ENCODE measurements at places on chromosomes 13 and 19. TPM values are rescaled to one million over a fixed set of nuclear protein-coding genes. Genes with fewer than 3 reads are reported as not detected.
A peak's percentile ranks its signal among the peaks of the same experiment; 100 is the strongest.

DNA sequence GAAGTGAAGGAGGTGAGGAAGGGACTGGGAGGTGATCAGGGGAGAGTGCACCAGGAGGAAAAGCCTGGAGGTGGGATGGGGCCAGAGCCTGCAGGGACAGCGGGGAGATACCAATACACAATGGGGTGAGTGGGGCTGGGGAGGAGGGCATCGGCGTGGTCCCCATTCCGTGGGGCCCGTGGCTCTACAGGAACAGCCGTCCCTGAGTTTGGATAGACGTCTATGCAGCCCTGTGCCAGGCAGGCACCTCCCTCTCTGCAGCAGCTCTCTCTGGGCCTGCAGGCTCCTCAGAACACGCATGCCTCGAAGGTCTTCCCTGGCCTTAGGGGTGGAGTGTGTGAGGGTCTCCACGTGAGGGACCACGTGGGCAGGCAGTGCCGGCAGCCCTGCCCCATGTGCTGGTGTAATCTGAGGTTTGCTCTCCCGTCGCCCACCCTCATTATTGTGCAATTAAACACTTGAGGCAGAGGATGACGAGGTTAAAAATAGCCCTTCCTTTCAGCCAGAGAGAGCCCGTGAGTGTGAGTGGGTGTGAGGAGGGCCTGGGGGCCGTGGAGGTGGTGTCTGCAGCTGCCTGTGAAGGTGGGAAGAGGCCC lies 16.5 kb downstream of the C2CD4C start:
- no peaks in the 10 kb centered on the region for H3K36me3 ChIP-seq
- DNase-seq: peak; percentile 27
- no peaks in the 10 kb centered on the region for H3K4me1 ChIP-seq
- no peak overlapping the region for H3K4me3 ChIP-seq
- no peaks in the 10 kb centered on the region for H3K27me3 ChIP-seq

DNA sequence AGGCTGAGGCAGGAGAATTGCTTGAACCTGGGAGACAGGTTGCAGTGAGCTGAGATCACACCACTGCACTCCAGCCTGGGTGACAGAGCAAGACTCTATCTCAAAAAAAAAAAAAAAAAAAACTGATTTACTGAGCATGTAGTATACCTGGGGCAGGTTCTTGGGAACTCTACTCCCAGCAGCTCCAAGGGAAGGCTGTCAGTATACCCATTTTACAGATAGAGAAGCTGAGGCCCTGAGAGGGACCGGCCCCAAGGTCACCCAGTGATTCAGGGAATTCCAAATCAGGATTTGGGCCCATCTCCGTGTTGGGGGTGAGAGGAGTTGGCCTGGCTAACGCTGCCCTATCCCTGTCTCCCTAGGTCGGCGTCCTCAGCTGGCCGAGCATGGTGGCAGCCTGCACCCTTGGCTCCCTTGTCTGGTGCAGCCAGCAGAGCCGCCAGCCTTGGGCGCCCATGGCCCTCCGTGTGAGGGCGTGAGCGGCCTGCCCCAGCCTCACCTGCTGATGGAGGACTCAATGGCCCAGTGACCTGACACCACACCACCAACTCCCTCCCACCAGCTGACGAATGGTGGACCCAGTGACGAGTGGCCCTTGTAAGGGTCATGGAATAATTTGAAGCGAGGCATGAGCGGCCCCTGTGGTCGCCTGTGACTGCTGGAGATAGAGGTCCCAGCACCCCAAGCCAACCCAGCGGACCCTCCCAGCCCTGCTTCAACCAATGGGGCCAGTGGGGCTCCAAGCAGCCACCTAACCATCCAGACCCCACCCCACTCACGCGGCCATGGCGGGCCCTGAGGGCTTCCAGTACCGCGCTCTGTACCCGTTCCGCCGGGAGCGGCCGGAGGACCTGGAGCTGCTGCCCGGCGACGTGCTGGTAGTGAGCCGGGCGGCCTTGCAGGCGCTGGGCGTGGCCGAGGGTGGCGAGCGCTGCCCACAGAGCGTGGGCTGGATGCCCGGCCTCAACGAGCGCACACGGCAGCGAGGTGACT lies 2.4 kb downstream of the PIK3R2 start:
- H3K36me3 ChIP-seq: no peaks in the 10 kb centered on the region
- no peaks in the 10 kb centered on the region for H3K27me3 ChIP-seq
- H3K4me3 ChIP-seq: no peak overlapping the region
- H3K27ac ChIP-seq: no peak overlapping the region
- peak; percentile 81 for DNase-seq

Gene CGB1
- polyA plus RNA-seq: not detected

- no peak overlapping the region for H3K27ac ChIP-seq
- no peaks in the 10 kb centered on the region for H3K36me3 ChIP-seq
- peaks cover 5% of the 10 kb centered on the region for H3K4me1 ChIP-seq
- no peak for DNase-seq
Observed at GRCh38 chr19:4519521-4520277, 1.4 kb upstream of the PLIN4 start.

GRCh38 chr13:44903574-44903985 lies 85.7 kb downstream of the NUFIP1 start:
- no peaks in the 10 kb centered on the region for H3K4me1 ChIP-seq
- H3K27ac ChIP-seq: peak overlapping the region; percentile 45
- DNase-seq: no peak
- no peak overlapping the region for H3K4me3 ChIP-seq

DNA sequence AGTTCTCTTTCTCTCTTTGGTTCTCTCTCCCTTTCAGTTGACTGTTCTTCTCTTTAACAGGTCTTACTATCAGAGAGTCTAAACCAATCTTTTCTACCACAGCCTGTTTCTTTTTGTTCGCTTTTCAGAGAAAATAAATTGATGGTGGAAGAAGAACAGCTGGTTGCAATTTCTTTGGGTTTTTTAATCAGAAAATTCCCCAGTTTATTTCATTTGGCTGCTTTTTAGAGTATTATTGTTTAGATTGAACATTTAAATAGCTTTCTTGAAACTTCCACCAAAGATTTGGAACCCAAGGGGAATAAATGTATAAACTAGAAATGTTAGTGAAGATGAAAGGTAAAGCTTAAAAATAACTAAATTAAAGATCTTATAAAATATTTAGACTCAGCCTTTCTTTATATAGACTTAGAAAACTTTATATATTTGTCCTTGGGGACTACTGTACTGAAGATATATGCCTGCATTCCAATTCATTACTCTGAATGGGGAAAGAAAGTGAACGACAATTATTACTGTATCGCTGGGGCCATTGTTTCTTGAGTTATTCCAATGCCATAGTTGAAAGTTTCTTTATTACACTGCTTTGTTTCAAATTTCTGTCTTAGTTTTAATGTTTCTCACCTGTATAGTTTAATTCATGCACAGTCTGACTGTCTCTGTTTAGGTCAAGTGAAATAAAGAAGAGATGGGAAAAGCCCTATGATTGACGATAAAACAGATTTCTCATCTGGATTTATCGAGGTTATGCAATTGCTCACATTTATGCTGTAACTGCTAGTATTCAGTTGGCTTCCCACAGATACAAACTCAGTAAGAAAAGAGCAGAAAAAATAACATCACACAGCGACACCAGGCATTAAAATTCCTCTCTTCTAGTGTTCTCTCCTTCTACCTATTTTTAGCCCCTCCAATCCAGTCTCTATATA lies 169.4 kb upstream of the CSNK1A1L start:
- no peak for DNase-seq
- H3K36me3 ChIP-seq: no peaks in the 10 kb centered on the region
- no peak overlapping the region for H3K27ac ChIP-seq
- no peaks in the 10 kb centered on the region for H3K4me1 ChIP-seq
- H3K27me3 ChIP-seq: no peaks in the 10 kb centered on the region
- no peak overlapping the region for H3K4me3 ChIP-seq

Gene ZBTB32
- 8.2 TPM for polyA plus RNA-seq

Gene CYSLTR2
- polyA plus RNA-seq: 1.3 TPM

- no peaks in the 10 kb centered on the region for H3K27me3 ChIP-seq
- DNase-seq: no peak
- peaks cover 21% of the 10 kb centered on the region for H3K4me1 ChIP-seq
- peak overlapping the region; percentile 24 for H3K27ac ChIP-seq
Observed at GRCh38 chr19:49847731-49848696, 2.9 kb upstream of the PTOV1 start.

Gene RNF113B
- polyA plus RNA-seq: not detected

- DNase-seq: no peak
- no peak overlapping the region for H3K4me3 ChIP-seq
- peaks cover 22% of the 10 kb centered on the region for H3K36me3 ChIP-seq
- H3K27ac ChIP-seq: peak overlapping the region; percentile 95
Observed at GRCh38 chr19:55621205-55621672, 3.1 kb downstream of the ZNF784 start.

DNA sequence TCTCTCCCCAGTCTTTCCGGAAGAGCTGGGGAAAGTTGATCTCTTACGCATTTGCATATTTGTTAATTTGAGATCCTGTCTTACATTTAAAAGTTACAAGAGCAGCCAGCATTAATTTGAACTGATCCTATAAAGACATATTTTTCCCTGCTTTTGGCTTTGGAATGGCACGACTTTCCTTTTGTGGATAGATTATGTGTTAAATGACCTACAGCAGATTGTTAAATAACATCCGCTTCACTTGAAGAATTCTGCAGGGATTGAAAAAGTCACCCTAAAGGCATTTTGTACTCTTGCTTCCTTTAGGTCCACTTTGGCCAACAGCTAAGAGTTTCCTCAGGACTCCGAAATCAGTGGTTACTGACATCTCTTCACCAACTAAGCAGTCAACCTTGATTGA lies 334.0 kb downstream of the TBC1D4 start:
- no peaks in the 10 kb centered on the region for H3K27me3 ChIP-seq
- H3K36me3 ChIP-seq: no peaks in the 10 kb centered on the region
- H3K4me1 ChIP-seq: no peaks in the 10 kb centered on the region
- no peak overlapping the region for H3K4me3 ChIP-seq
- DNase-seq: no peak
- H3K27ac ChIP-seq: no peak overlapping the region

- H3K27me3 ChIP-seq: peaks cover 11% of the 10 kb centered on the region
- peak within 1 kb of the TSS; percentile 47 for H3K27ac ChIP-seq
- DNase-seq: peak; percentile 83
- peak within 1 kb of the TSS; percentile 22 for H3K4me3 ChIP-seq
Observed at GRCh38 chr19:4229179-4229931, at the start of gene EBI3. EBI3 (plus strand) TSS chr19:4229523; CDS start chr19:4229551, 28 bp downstream.

DNA sequence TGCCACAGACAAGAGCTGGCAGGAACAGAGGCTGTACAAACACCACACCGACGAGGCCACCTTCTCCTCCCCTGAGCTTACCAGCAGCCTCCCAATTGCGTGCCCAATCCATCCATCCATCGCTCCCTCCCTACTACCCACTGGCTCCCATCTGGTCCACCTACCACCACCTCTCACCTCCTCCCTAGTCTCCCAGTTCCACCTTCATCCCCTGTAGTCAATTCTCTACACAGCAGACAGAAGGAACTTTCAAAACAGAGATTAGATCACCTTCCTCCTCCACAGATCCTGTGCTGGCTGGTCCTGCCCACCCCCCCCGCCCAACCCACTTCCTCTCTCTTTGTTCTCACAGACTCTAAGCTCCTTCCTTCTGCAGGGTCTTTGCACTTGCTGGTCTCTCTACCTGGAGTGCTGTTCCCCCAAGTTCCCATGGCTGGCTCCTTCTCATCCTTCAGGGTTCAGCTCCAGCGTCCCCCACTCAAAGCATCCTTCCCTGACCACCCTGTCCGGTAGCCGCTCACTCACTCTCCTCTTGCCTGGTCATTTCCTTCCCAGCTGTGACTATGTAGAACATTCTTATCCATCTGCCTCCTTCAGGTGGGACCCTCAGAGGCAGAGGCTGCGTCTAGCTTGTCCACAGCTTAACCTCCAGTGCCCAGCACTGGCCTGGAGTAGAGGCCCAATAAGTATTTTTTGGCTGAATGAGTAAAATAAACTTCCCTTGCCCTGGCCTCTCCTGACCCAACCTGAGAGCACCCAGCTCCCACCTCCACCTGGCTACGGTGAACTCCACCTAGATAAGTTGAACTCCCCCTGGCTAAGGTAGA lies 23.0 kb downstream of the PIN1 start:
- peak; percentile 71 for DNase-seq
- H3K4me1 ChIP-seq: peaks cover 15% of the 10 kb centered on the region
- H3K36me3 ChIP-seq: no peaks in the 10 kb centered on the region

Gene KLF1
- 0.67 TPM for polyA plus RNA-seq

Gene ELSPBP1
- not detected for polyA plus RNA-seq

DNA sequence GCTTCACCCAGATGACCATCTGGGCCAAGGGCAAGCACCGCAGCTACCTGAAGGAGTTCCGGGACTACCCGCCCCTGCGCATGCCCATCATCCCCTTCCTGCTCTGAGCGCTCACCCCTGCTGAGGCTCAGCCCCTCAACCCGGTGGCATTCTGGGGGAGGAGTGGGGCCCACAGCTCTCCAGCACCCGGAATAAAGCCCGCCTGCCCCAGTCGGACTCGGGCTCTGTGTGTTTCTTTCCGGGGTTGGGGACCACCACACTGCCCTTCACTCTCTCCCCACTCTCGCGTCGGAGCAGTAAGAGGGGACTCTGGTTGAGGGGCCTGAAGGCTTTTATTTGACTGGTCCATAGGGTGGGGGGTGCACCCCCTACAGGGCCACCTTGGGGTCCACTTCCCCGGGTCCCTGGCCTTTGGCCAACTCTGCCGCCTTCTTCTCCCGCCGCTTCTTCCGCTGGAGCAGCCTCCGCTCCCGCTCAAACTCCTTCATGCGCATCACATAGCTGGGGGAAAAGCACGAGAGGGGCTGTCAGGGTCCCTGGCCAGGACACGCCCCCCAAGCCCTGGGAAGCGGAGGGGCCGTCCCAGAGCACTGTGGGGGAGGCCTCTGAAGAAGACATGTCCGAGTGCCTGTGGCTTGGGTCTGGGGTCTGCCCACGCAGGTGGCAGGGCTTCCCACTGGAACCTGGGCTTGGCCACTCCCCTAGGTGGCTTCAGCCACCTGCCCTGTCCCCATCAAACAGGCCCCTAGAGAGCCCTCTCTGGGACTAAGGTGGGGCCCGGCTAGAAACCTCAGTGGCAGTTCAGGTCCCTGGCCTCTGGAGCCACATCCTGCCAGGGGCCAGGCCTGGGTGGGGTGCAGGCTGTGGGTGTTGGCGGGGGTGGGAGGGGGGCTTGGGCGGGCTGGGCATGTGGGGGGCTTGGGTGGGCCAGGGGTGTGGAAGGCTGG lies 5.8 kb downstream of the NDUFB7 start:
- H3K4me1 ChIP-seq: peaks cover 25% of the 10 kb centered on the region
- no peaks in the 10 kb centered on the region for H3K27me3 ChIP-seq
- H3K4me3 ChIP-seq: no peak overlapping the region
- H3K27ac ChIP-seq: peak overlapping the region; percentile 28
- H3K36me3 ChIP-seq: peaks cover 25% of the 10 kb centered on the region

GRCh38 chr13:38766799-38767198 lies 79.9 kb downstream of the FREM2 start:
- no peak for DNase-seq
- H3K27ac ChIP-seq: no peak overlapping the region
- H3K36me3 ChIP-seq: no peaks in the 10 kb centered on the region

DNA sequence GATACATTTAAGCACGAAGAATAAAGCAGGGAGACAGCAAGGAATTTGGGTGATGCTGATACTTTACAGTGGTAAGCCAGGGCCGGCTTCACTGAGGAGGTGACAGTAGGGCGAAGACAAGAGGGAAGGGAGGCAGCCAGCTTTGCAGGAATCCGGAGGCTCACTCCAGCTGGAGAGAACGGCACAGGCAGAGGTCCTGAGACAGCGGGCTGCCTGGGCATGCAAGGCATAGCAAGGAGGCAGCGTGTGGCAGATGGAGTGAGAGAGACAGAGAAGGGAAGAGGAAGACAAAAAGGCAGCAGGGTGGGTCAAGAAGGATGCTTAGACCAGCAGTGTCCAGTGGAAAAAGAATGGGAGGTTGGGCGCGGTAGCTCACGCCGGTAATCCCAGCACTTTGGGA lies 83.2 kb upstream of the WASF3 start:
- H3K4me3 ChIP-seq: no peak overlapping the region
- H3K36me3 ChIP-seq: no peaks in the 10 kb centered on the region
- no peak overlapping the region for H3K27ac ChIP-seq
- H3K4me1 ChIP-seq: peaks cover 14% of the 10 kb centered on the region

- no peaks in the 10 kb centered on the region for H3K27me3 ChIP-seq
- no peak for DNase-seq
- H3K27ac ChIP-seq: no peak overlapping the region
- no peaks in the 10 kb centered on the region for H3K36me3 ChIP-seq
Observed at GRCh38 chr19:53808710-53809125, 15.4 kb downstream of the NLRP12 start.

All from spleen (tissue), 13 donors.